CD4-positive, alpha-beta T cell treated with Interleukin-15 for 1 hour (primary cell): ENCODE measurements at places on chromosomes 1 and 21.
A peak's percentile ranks its signal among the peaks of the same experiment; 100 is the strongest.

DNA sequence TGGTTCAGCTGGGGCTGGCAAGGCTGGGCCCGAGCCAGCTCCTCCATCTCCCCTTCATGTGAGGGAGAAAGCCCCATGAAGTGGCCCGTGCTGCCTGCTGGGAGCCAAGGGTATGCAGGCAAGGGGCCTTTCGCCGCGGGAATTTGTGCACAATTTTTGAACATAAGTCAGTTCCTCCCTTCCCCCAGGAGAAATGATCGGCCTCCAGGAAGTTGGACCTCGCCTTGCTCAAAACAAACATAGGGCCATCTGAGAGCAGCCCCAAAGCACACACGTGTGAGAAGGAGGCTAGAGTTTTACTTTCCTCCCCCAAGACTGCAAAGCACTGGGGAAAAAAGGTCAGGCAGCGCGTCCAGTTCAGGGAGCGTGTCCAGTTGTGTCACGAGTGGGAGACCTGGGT is 64.7 kb downstream of the PRDM16 start:
- DNase-seq: no peak

- DNase-seq: peak; percentile 46
Observed at GRCh38 chr1:226061841-226062557, 517 bp upstream of the H3-3A start.

DNA sequence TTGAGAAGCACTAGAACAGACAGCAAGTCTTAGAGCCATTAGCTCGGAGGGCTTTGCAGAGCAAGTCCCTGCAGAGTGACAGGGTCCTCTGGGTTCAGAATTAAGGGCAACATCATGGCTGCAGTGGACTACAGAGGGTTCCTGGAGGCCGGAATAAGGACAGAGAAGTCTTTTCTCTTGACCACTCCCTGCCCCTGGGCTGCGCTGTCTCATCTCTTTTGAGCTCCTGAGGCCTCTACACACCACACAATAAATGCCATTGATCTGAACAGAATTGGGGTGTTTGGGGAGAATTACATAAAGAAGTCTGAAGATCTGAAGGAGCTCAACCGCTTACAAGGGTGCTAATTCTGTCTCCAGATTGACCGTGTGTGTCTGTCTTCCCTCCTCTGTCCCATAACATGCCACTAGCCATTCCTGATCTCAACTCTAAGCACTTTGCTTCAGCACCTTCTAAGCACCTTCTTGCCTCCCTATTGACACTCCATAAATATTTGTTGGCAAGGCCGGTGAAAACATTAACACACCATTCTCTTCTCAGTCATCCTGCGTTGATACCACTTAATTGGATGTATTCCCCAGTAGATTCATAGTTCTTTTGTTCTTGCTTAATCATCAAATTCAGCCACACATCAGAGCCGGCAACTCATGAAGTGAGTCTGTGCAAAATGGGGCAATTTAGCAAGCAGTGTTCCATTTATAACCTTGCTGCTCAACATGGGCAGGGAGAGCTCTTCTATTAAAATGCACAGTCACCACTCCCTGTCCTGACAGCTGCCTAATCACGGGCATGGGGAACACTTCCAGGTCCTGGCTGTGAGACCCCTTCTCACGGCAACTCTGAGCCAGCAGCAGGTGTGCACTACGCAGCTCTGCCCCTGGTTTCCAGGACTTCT is 49.7 kb downstream of the NMNAT2 start:
- DNase-seq: no peak

DNA sequence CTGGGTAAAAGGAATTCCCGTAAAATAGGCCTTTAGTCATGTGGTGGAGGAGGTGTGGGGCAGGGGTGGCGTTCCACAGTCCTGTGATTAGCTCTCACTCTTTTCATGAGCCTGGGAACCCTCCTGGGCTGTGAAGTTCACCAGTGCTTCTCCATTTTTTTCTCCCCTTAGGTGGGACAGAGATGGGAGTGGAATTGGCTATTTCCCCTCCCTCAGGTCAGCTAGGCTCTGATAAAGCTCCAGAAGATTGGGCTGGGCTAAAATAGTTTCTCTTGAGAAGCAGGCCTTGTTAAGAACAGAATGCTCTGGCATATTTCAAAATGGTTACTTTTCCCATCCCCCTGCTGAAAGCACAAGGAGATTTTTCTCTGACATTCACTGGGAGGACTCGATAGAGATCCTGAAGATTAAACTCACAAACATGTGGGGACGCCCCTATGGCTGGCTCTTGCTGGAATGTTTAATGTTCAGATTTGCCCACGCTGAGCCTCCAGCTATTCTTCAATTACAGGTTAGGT is 33.4 kb upstream of the SLC2A1 start:
- no peak for DNase-seq

DNA sequence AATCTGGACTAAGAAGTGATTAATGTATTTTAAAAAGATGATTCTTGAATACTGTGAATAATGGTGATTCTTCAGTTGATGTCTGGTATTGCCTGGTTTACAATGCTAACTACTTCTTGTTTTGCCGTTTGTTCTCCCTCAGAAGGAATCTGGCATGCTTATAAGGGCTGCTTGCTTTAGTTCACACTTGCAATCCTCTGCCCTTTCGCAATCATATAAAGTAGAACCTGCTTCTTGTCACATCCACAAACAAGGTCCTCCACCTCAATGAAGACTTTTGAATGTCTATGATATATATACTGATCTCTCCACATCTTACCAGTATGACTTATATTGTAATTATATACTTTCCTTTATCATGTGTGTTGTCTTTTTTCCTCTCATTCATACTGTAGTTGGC is 92.6 kb downstream of the ADGRL4 start:
- no peak for DNase-seq

GRCh38 chr1:183411091-183411490 is 7.1 kb downstream of the NMNAT2 start:
- no peak for DNase-seq

DNA sequence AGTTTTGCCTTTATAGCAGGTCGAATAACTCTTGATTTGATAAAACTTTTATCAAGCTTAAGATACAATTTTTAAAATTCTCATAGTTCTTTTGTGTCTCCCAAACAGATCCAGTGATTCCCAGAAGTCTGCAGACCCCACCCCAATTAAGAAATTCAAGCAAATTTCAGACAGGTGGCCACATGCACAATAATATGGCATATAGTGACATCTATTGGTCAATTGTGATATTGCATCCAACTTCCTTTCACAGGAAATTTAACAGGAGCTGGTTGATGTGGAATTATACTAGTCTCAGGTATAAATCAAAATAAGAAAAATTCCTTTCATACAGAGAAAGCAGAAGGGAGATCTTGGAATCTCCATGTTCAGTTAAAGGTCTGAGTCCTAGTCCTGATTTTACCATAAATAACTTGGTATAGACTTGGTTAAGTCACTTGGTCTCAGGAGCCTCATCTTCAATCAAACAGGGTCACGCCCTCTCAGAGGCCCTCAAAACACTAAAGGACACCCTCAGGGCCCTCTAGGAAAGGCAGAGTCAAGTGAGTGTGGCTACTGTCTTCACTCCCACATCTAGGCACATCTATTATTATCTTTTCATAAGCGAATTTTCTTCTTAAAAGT is 24.1 kb downstream of the PIGM start:
- DNase-seq: no peak
